Stimulated activated naive CD4-positive, alpha-beta T cell (primary cell): ENCODE measurements at places on chromosomes 2 and 18.

DNA sequence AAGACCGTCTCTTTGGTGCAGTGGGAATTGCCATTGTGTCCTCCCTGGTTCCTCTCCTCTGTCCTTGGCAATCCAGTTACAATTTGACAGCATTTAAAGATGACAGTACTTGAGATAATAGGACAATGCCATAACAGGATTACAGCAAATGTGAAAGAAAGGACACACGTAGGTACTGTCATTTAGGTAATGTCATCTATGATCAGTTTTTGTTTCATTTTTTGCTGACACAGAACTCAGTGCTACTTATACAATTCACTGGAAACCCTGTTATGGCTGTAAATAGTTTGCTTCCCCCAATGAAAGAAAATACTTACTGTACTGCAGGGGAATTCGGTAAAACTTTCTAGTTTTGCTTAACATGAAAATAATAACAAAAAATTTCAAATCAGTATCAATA, 65.2 kb downstream of the BCL11A start:
- DNase-seq, result no peak

DNA sequence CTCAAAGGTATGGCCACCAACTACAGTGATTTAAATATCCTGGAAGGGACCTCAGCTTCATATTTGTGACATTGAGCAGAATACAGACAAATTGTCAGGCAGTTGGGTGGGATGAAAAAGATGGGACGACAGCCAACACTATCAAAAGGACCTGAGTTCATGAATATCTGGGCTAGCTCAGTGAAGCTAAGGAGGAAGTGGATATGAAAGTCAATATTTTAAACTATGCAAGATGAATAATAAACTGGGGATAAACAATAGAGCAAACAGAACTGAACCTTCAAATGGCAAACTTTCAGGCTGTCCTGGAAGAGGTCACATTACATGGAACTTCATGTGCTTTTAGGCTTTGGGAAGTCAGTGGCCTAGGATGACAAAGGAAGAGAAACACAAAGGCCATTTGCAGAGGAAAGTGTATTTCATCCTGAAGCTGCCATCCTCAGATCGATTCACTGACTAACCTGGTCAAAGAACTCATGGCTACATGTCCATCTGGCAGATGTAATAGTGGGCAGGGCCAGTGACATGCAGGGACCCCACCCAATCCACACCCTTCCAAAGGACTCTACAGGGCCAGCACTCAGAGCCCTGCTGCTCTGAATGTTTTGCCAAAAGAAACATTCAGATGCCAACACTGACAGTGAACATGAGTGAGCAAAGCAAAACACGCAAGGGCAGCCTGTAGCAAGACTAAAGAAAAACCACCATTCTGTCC, 175.7 kb downstream of the ETAA1 start:
- no peak for DNase-seq

DNA sequence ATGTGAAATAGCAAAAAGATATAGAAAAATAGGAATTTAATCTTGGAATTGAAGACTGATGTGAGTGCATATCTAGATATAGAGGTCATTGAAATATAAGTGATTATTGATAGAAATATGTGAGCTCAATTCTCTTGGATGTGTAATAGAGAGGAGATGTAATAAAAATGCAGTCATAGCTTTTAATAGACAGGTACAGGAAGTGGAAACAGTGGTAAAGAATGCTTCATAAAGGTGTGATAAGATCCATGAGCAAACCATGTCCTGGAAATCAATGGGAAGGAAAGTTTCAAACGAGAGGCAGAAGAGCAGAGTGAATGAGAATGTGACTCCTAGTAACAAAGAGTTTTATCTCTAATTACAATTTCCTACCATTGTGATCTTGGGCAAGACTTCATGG, 634.7 kb upstream of the ZNF804A start:
- DNase-seq, result no peak

DNA sequence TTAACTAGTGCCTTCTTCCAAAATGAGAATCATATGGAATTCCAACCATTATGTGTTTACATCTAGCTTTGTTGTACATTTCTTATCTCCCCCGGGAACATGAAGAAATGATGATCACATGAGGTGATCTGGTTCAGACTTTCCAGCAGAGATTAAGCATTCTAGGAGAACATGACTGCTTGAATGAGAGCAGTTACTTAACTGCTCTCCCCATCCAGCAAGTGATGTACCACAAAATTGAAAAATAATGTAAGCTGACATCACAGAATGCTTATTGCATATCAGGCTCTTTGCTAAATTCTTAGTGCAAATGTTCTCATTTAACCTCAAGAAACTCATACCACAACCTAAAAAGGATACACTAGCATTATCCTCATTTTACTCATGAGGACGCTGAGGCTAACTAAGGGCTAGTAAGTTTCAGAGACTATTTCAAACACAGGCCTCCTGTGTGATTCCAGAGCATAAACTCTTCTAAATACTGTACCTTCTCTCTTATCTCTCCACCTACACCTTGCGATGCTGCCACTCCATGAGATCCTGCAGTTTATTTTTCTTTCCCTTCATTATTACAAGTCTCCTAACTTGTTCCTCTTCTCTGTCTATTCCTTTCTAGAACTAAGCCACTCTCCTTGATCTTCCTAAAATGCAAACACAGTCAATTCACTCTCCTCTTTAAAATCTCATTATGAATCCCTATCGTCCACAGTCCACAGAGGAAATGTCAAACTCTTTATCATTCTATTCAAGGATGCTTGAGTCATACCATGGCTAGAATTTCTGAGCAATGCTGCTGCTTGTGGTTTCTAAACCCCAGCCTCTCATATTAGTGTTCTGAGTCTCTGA, 1224.8 kb upstream of the ZEB2 start:
- DNase-seq, result no peak

- DNase-seq, result no peak
Observed at GRCh38 chr2:226995625-226996041, 159.8 kb downstream of the RHBDD1 start.

DNA sequence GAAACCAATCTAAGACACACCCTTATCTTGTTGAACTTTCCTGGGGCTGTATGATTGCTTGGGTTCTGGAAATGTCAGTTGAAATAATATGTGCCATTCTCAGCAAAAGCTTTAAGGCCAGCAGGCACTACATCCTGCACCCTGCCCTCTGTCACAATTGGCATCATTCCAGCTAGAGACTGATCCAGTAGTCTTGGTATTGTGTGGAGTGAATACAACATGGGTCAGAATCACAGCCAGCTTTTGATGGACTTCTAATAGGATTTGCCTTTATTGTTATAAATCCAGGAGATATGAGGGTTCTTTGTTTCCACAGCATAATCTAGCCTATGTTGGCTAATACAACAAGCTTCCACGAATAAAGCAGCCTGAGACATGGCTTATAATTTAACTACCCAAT, 617.0 kb upstream of the CDH2 start:
- no peak for DNase-seq
